ENCODE measurements at places on chromosomes 3 and 15.

DNA sequence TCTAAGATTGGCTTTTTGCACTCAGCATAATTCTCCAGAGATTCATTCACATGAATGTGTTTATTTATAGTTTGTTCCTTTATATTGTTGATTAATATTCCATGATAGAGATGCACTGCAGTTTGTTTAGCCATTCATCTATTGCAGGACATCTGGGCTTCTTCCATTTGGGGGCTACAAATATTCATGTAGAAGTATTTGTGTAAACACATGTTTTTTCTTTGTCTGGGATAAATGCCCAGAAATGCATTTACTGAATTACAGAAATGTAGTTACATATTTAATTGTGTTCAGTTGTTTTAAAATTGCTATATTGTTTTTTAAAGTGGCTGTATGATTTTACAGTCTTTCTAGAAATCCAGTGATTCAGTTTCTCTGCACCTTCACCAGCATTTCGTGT, 635.0 kb downstream of the ZIC1 start:
- DNase-seq: no peak

DNA sequence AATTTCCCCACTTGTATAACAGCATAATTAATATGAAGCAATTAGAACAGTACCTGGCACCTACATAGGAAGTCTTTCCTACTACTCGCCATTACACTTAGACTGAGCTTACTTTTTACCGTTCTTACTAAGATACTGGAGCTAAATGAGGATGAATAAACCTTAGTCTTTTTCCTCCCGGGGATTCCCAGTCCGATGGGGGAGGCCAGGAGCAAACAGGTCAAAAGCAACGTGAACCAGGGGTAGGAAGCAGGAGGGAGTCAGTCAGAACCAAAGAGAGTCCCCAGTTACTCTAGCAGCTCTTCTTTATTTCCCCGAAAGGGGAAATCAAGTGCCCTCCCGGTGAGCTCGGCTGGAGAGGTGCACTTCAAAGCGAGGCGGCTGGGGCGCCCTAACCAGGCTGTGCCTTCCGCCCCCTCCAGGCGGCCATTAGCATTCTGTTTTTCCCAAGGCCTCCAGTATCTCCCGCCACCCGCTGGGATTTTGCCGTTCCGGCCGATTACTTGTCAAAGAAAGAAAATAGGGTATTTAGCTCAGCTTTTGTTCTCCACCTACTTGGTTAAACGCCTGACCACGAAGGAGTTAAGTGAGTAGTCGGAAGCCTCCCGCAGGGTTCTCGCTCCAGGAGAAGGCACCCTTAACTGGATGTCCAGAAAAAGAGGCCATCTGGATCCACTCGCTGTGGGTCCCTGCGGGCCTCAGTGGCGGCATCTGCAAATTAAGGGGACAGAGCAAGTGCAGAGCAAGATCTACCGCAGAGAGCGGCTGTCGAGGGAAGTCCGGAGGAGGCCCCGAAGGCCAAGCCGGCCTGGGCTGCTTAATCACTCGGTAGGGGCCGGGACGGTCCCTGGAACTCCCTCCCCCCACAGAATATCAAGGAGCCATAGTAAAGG, 6.3 kb upstream of the EOMES start:
- peak; percentile 54 for DNase-seq

- peak; percentile 34 for DNase-seq
These were observed 16.9 kb upstream of the SEMA4B start for GRCh38 chr15:90184119-90184785.

- no peak for DNase-seq
These were observed 247.7 kb upstream of the CTNNB1 start for GRCh38 chr3:40951636-40952035.

GRCh38 chr3:178201714-178202113, 334.5 kb upstream of the KCNMB2 start:
- no peak for DNase-seq

DNA sequence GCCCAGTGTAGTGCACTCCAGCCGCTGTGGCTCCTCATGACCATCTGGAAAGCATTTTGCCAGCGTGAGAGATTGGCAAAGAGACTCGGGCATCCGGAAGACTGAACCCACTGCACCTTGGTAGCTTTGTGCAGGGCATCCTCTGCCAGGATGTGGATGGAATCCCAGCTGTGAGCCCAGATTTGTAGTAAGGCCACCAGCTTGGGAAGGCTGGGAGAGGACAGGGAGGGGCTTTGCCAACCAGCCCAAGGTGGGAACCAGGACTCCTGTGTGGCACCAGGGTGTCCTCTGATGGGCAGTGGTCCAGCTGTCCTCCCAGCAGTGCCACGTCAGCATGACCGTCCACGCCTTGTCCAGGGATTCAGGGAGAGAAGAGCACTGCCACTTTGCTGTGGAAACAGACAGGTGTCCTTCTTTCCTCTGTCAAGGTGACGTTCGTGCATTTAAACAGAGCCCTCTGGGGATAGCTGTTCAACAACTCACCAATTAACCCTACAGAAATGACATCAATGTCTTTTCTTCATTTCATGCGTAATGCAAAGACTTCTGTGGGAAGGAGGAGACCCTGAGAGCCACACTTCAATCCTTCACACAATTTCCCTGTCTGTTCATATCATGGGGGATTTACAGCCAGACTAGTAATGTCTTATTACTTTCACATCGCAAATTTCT, 19.1 kb downstream of the KLF15 start:
- no peak for DNase-seq

DNA sequence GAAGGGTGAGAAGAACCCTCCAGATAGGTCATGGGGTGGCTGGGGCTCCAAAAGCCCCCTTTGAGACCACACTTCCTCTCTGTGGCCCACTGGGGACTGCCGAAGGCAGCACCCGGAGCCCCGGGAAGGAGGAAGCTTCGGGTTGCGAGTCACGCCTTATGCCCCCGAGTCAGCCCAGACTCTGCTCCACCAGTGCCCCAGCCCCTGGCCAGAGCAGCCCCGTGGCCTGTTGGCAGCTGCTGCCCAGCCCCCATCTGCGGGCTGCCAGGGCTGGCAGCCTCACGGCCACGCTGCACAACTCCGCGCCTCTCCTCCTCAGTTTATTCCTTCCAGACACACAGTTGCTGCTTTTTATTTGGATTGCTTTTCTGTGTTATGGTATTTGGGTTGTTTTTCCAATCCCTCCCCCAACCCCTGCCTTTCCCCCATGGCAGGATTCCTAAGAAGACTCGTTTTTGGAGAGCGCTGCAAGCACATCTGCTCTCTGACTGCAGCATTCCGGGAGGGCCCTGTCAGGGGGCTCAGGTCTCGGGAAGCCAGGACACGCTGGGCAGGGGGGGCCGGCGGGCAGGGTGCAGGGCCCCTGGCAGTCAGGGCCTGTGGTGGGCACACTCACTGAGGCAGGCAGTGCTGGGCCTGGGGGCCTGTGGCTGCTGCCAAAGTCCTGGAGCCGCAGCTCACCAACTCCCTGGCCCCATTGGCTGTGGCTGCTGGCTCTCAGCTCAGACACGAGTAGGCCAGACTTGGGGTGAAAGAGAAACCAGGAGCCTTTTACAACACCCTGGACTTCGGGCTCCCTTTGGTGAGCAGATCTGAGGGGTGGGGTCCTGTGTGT, 20.2 kb downstream of the MAGEF1 start:
- DNase-seq: no peak

DNA sequence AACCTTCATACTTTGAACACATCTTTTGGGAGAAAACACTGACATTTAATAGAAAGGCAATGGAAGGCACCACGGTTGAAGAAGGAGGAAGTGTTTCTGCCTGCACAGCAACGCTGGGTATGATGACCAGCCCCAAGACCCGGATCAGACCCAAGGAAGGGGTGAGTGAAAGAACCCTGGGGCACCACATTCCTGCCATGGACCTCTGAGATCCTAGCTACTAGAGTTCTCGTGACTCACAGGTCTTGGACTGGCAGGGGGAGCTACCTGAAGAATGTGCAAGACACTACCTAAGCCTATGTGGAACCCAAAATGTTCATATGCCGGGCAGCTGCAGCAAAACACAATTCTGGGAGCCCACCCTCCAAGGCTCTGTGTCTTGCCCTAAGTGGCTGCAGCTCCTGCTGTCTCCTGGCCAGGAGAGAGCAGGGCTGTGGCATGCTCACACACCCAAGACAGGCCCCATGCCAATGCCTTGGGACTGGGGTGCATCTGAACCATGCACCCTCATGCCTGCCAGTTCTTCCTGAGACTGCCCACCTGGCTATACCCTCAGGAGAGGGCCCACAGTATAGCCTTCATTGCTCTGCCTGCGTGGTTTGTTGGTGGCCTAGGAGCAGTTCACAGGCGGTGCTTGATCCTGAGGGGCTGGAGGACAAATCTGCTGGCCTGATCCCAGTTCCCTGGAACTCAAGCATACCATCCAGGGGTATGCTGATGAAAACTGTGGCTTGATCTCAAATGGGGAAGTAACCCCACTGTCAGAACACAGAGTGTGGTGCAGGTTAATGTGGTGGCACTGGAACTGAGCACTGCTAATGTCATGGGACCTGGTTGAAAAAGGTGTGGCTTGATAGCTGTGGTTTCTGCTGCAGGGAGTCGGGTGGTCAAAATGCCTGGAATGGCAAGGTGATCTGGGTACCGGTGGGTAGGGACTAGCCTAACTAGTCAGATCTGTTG, 353.3 kb upstream of the ARHGEF26 start:
- DNase-seq: no peak

- no peak for DNase-seq
These were observed 4.8 kb upstream of the HCLS1 start for GRCh38 chr3:121665488-121665887.

DNA sequence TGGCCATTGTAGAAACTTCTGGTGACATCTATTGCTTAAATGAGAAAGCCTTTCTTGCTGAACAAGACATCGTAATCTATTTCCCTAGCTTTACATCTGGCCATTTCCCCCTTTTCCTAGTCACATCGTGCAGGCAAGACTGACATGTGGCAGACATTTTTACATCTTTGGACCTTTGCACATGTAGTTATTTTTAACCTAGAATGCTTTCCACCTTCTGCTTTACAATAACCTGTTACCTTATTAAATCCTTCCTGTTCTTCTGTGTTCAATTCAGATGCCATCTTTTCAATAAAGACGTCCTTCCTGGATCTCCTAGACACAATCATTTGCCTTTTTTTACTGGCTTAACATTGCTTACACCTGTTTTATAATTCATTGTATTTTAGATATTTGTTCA, 343.3 kb downstream of the DIPK2A start:
- DNase-seq: no peak

DNA sequence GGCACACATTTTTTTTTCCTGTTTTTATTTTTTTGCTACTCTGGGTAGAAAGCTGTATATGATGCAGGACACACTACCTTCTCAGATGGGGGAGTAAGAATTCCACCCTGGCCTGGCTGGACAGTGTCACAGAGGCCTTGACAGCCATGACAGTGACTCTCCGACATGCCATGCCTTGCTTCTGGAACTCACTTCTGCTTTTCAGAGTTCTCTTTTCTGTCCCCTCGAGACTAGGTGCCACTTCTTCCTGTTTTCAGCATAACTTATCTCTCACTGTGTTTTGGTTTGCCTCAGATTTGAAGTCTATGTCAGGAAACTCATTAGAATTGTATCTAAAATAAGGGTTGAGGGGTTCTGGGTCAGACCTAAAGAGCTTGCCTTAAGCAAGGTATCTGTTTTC, 69.1 kb upstream of the SEC13 start:
- DNase-seq: no peak

- DNase-seq: no peak
These were observed 1.7 kb downstream of the NR2E3 start for GRCh38 chr15:71811752-71812735.

- DNase-seq: no peak
These were observed 3.5 kb downstream of the CHD2 start for GRCh38 chr15:92903631-92903965.

DNA sequence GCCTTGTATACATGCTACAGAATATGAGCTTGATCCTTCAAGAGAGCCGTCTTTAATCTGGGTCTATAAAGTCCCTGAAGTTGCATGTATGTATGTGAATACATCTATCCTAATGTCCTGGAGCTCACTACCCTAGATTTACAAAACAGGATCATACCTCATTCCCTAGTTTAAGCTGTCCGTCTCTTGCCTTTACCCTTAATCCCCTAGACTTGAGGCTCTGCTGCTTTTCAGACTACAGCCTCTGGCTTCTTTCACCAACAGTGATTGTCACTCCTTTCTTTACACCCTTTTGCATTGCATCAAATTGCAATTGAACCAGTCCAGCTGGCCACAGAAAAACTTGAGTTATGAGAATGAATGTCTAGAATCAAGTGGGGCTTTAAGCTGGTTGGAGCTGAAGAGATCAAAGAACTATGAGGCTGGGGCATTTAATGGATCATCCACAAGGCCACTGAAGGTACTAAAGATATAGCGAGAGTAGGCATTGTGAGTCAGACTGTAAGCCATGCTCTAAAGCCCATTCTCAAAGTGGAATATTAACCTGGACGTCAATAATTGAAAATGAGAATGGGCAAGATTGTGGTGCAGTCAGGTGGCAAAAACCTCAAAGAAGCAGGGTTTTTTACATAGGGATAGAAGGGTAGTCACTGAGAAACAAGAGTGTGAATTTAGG, 12.3 kb upstream of the PLD1 start:
- DNase-seq: no peak

- DNase-seq: no peak
These were observed 458.5 kb upstream of the ARRDC4 start for GRCh38 chr15:97502038-97502437.

DNA sequence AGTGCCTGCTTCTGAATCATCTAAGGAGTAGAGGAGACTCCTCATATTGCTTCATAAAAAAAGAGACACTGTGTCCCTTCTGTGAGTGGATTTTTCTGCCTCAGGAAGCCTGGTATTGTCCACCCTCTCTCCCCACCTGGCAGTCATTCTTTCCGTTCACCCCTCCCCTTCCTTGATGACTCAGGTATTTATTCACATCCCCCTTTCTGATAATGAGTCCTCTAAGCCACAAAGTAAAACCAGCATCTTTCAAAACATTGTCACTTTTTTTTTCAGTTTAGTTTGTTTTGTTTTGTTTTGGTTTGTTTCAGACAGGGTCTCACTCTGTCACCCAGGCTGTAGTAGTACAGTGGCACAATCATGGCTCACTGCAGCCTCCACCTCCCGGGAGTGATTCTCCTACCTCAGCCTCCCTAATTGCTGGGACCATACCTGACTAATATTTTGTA, 65.2 kb upstream of the UBE2E1 start:
- no peak for DNase-seq

- no peak for DNase-seq
These were observed 87.9 kb downstream of the EFL1 start for GRCh38 chr15:82174471-82175235.

DNA sequence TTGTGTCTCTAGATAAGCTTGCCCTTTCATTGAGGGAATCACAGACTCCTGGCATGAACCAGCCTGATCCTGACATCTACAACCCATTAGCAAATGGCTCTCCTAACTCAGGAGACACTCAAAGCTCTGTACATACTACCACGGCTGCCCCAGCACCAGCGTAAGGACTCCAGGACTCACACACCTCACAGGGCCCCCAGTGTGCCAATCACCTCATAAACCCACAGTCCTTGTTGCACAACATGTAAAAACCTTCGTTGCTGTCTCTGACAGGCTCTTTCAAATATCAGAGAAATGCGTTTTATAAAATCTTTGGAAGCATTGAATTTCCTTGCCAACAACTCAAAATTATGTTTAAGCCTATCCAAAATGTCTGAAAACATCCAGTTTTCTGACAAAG, 7.3 kb downstream of the FYCO1 start:
- DNase-seq: no peak
